ENCODE measurements at places on chromosomes 3 and 15. TPM values are rescaled to one million over a fixed set of nuclear protein-coding genes. Genes with fewer than 3 reads are reported as not detected.

LRRIQ4 gene
- total RNA-seq, result not detected

BNIP2 gene
- 70.0 TPM for total RNA-seq

SNX22 gene
- total RNA-seq, result 0.26 TPM

IL5RA gene
- total RNA-seq, result under 0.01 TPM

HCLS1 gene
- not detected for total RNA-seq

MYZAP gene
- 0.17 TPM for total RNA-seq

PDE12 gene
- 9.4 TPM for total RNA-seq

All from bronchial smooth muscle cell (primary cell).